Activated T-cell treated with anti-CD3 and anti-CD28 coated beads for 48 hours (primary cell): ENCODE measurements at places on chromosomes 5 and 9.

GRCh38 chr5:161585798-161586197, 39.3 kb upstream of the GABRB2 start:
- no peak for DNase-seq

DNA sequence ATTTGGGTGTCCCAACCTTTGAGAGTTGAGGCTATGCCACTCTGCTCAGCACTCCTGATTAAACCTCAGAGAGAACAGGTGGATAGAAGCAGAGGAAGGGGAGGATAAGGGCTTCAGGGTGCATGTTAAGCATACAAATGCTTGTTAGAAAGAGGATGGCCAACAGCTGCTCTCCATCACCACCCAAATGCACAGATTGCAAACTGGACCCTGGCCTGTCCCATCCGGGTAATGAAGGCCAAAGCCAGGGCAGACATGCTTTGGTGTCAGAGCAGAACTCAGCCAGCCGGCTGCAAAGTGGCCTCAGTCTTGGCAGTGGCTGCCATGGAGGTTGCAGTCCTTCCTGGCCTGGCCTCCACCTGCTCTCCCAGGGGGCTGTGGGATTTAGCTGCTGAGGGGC, 84.3 kb downstream of the SIL1 start:
- no peak for DNase-seq

- no peak for DNase-seq
Observed at GRCh38 chr5:148585988-148586387, 68.3 kb downstream of the HTR4 start.

GRCh38 chr9:110936237-110936636, 102.0 kb downstream of the LPAR1 start:
- DNase-seq = no peak

DNA sequence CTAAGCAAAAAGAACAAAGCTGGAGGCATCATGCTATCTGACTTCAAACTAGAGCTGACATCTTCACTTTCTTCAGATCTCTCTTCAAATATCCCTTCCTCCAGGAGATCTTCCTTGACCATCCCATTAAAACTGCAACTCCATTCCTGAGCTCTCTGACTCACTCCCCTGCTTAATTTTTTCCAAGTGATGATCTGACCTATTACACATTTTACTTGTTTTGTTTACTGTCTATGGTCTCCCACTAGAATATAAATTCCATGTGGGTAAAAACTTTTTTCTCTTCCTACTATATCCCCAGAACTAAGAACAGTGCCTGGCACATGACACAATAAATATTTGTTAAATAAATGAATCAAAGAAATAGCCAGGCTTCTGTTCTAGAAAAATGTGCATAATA, 87.5 kb downstream of the SLIT3 start:
- DNase-seq = no peak

DNA sequence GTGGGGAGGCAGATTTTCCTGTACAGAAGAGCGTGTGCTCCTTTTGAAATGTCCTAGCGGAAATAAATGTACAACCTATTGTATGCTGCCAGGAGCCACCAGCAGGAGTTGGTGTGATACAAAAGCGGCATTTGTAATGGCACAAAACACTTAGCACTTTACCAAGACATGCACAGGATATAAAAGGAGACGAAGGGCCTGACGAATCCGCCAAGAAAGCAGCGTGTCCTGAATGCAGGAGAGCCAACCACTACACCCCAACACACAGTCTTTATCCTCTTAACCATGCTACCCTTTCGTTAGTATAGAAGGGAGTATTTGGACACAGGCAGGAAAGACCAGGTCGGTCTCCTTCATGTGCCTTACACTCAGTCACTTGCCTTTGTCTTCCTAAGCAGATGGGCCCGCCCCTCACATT, 218.1 kb downstream of the TRIM32 start:
- DNase-seq = no peak

DNA sequence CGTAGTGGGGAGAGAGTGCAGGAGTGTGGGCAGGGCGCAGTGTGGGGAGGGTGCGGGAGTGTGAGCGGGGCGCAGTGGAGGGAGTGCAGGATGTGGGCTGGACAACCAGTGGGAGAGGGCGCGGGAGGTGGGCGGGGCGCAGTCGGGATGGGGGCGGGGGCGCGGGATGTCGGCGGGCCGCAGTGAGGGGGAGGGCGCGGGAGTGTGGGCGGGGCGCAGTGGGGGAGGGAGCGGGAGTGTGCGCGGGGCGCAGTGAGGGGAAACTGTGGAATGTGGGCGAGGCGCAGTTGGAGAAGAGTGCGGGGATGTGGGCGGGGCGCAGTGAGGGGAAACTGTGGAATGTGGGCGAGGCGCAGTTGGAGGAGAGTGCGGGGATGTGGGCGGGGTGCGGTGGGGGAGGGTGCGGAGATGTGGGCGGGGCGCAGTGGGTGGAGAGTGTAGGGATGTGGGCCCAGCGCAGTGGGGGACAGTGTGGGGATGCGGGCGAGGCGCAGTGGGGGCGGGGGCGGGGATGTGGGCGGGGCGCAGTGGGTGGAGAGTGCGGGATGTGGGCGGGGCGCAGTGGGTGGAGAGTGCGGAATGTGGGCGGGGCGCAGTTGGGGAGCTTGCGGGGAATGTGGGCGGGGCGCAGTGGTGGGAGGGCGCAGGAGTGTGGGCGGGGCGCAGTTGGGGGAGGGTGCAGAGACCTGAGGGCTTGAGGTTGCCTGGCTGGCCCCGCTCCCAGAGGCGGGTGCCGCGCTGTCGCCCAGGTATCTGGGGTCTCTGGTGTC, at the start of gene NXNL2:
Gene NXNL2 (plus strand): TSS at position 723 of the 770 bp plus-strand sequence. CDS start 257 bp downstream, outside the sequence.
- DNase-seq = peak; percentile 15

DNA sequence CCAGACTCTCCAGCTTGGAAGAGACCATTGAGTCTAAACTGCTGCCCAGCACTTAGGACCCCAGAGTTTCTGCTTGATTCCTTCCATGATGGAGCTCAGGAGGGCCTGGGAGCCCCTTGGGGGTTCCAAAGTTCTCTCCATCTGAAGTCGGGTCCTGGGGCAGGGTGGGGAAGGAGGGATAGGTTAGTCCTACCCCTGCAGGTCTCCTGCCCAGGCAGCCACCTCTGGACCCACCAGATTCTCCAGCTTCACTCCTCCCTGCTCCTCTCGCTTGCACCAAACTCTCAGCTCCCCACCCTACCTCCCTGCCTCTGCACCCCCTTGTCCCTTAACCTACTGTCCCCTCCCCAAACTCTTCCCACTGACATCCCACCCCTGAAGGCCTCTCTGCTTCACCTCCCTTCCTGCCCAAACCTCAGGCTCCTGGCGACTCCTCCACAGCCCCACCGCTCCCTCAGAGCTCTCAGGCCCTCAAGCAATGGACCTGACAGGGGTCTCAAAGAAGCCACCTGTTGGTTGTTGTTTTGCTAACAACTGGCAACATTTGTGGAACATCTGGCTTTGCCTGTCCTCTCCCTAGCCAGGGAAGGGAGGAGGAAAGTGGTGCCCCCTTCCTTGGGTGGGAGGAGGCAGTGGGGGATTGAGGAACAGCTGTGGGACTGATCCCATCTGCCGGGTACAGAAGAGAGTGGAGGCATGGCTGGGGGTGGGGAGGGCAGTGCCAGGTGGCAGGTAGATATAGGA, 137.5 kb downstream of the RGS3 start:
- DNase-seq = no peak

DNA sequence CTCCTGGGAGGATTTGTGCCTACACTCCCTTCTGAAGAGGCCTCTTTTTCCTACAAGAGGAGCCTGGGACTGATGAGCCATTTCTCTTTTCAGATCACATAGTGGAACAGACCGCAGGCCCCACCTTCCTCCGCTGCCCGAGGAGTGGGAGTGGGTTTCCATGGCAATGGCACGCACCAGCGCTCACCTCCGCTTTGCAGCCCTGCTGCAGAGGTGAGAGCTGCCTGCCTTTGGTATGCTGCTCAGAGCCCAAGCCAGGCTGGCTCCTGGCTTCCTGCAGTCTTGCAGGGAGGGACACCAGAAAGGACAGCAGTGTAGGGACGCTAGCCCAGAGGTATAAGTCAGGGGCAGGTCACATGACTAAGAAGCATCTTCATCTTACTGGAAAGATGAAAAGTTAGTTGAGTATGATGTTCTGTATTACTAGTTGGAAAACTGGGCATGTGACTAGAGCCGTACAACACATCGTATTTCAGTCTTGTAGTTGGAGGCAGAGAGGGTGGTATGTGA, 12.4 kb downstream of the PTTG1 start:
- peak; percentile 10 for DNase-seq

GRCh38 chr9:113998525-113999255, 79.4 kb downstream of the AMBP start:
- no peak for DNase-seq

- DNase-seq = no peak
Observed at GRCh38 chr5:15936505-15937245, 242.9 kb downstream of the MARCHF11 start.

- no peak for DNase-seq
Observed at GRCh38 chr9:3299872-3300271, 225.9 kb downstream of the RFX3 start.

GRCh38 chr5:87408204-87408603, 4.5 kb downstream of the CCNH start:
- no peak for DNase-seq

GRCh38 chr5:87755360-87755759, 342.6 kb upstream of the CCNH start:
- DNase-seq = no peak

DNA sequence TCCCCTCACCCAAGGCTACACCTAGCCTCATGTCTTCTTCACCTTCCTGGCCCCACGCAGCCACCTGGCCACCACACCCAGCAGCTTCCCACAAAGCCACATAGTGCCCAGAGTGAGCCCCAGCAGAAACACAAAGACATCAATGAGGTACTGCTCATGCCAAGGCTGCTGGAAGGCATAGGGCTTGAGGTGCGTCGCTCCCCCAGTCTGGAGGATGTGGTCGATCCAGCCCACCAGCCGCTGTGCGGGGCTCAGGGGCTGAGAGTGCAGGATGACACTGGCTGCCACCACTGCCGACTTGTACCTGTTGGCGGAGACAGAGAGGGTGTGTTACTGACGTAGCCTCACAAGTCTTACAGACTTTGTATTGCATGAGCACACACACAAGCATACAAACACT, 15.8 kb upstream of the CAPSL start:
- no peak for DNase-seq
